ENCODE measurements at places on chromosomes 12 and 14.
A peak's percentile ranks its signal among the peaks of the same experiment; 100 is the strongest.

GRCh38 chr14:37150414-37150813 is 22.0 kb downstream of the SLC25A21 start:
- no peaks in the 10 kb centered on the region for H3K27me3 ChIP-seq
- DNase-seq, result peak; percentile 22

- no peak for DNase-seq
- no peaks in the 10 kb centered on the region for H3K36me3 ChIP-seq
- no peaks in the 10 kb centered on the region for H3K4me1 ChIP-seq
- no peak overlapping the region for H3K4me3 ChIP-seq
- H3K27ac ChIP-seq, result no peak overlapping the region
Measured at GRCh38 chr12:38175538-38175937, 141.0 kb upstream of the ALG10B start.

GRCh38 chr14:93303659-93304058 is 29.2 kb downstream of the BTBD7 start:
- H3K27ac ChIP-seq, result peak overlapping the region; percentile 79
- H3K27me3 ChIP-seq, result no peaks in the 10 kb centered on the region
- H3K4me1 ChIP-seq, result peaks cover 37% of the 10 kb centered on the region
- H3K36me3 ChIP-seq, result peaks cover 3% of the 10 kb centered on the region

DNA sequence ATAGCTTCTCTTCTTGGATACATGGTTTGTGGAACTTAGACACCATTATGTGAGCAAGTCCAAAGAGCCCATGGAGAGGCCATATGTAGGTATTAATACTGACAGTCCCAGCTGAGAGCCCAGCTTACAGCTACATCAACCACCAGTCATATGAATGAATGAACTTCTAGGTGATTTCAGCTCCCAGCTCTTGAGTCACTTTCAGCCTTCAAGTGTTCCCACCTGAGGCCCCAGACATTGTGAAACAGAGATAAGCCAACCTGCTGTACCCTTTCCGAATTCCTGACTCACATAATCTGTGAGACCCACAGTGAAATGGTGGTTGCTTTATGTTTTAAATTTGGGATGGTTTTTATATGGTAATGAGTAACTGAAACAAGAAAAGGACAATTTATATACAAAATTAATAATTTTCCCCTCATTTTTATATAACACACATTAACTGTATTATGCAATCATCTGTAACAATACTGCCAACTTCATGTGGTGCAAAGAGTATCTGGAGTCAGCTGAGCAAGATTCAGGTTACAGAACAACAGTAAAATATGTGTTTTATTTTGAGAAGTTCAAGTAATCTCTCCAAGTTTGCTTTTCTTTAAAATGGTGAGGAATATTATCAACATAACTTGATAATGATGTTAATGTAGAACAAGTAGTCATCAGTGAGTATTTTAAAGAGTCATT is 27.7 kb upstream of the FBXO33 start:
- H3K36me3 ChIP-seq, result no peaks in the 10 kb centered on the region
- H3K4me3 ChIP-seq, result no peak overlapping the region
- H3K27me3 ChIP-seq, result no peaks in the 10 kb centered on the region
- H3K4me1 ChIP-seq, result no peaks in the 10 kb centered on the region
- H3K27ac ChIP-seq, result no peak overlapping the region
- no peak for DNase-seq

DNA sequence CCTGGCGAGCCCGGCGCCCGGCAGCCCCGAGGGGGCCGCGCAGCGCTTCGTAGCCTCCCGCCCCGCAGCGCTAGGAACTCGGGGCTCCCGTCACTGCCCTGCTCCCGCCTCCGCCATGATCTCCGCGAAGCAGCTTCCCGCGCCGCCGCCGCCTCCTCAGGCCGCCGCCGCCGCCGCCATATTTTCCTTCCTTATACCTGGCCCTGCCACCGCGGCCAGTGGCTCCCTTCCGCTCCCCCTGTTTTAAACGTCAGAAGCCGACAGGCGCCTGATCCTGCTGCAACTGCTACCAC is 286 bp downstream of the PPP4R3A start:
- peak overlapping the region; percentile 97 for H3K4me3 ChIP-seq
- H3K4me1 ChIP-seq, result peaks cover 2% of the 10 kb centered on the region
- DNase-seq, result no peak
- no peaks in the 10 kb centered on the region for H3K27me3 ChIP-seq
- peaks cover 2% of the 10 kb centered on the region for H3K36me3 ChIP-seq

DNA sequence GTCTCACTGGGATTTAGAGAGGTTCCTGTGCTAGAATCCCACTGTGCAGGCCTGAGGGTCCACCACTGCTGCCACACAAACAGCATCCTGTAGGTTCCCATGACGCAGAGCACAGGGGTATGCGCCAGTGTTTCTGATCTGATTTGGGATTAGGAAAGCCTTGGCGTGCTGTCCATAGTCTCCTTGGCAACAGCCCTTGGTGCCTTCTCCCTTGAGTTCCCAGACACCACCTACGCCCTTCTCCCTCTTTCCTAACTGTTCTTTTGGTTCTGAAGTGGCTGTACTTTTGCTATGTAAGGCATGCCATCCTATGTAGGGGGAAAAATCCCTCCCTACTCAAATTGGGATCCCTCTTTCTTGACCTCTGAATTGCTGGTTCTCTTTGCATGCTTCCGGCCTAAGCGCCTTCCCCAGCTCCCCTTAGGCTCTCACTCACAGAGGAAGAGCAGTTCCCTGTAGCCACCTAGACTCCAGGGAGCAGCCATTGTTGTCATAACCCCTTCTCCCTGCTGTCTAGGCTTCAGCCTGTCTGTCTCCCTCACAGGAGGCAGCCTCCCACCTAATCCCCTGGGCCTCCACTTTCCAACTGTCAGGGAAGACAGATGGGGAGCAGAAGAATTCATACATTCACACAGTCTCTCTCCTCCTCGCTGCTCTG is 14.8 kb upstream of the RIC8B start:
- no peaks in the 10 kb centered on the region for H3K4me1 ChIP-seq
- no peaks in the 10 kb centered on the region for H3K27me3 ChIP-seq
- H3K36me3 ChIP-seq, result no peaks in the 10 kb centered on the region
- peak overlapping the region; percentile 46 for H3K27ac ChIP-seq
- DNase-seq, result no peak

- DNase-seq, result no peak
- H3K4me3 ChIP-seq, result no peak overlapping the region
- H3K36me3 ChIP-seq, result no peaks in the 10 kb centered on the region
- no peak overlapping the region for H3K27ac ChIP-seq
- H3K27me3 ChIP-seq, result no peaks in the 10 kb centered on the region
Measured at GRCh38 chr14:69682136-69682535, 70.7 kb downstream of the SUSD6 start.

GRCh38 chr12:10196210-10196609 is 16.5 kb upstream of the GABARAPL1 start:
- no peaks in the 10 kb centered on the region for H3K36me3 ChIP-seq
- no peaks in the 10 kb centered on the region for H3K4me1 ChIP-seq
- no peak for DNase-seq
- H3K27ac ChIP-seq, result no peak overlapping the region
- H3K27me3 ChIP-seq, result no peaks in the 10 kb centered on the region

- DNase-seq, result no peak
- no peak overlapping the region for H3K4me3 ChIP-seq
- H3K4me1 ChIP-seq, result no peaks in the 10 kb centered on the region
- no peaks in the 10 kb centered on the region for H3K27me3 ChIP-seq
Measured at GRCh38 chr14:52988139-52988538, 37.3 kb upstream of the FERMT2 start.

GRCh38 chr12:41189395-41190251 is 1.5 kb downstream of the PDZRN4 start:
- no peak overlapping the region for H3K27ac ChIP-seq
- no peak for DNase-seq
- H3K27me3 ChIP-seq, result peaks cover 19% of the 10 kb centered on the region
- H3K36me3 ChIP-seq, result no peaks in the 10 kb centered on the region
- peak overlapping the region; percentile 42 for H3K4me3 ChIP-seq
- H3K4me1 ChIP-seq, result no peaks in the 10 kb centered on the region

DNA sequence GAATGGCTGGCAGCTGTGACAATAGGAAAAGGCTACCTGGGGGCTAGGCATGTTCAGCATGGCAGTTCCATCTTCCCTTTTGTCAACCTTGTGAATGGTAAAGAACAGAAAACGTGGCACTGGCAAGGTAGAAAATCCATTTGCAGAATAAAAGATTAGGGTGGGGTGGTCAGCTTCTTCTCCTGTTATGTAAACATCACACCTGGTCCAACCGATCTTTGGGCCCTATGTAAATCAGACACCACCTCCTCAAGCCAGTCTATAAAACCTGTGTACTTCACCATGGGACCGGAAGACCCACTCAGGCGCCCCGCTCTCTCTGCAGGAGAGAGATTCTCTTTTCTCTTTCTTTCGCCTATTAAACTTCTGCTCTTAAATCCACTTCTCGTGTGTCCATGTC is 19.6 kb upstream of the TMEM30B start:
- no peak overlapping the region for H3K27ac ChIP-seq
- H3K36me3 ChIP-seq, result no peaks in the 10 kb centered on the region
- no peaks in the 10 kb centered on the region for H3K27me3 ChIP-seq
- no peak for DNase-seq
- no peak overlapping the region for H3K4me3 ChIP-seq

GRCh38 chr12:33536431-33536830 is 96.8 kb upstream of the SYT10 start:
- H3K27me3 ChIP-seq, result no peaks in the 10 kb centered on the region
- no peaks in the 10 kb centered on the region for H3K4me1 ChIP-seq
- no peak for DNase-seq
- no peak overlapping the region for H3K27ac ChIP-seq

Measured in small intestine (tissue), 16 donors.